ENCODE measurements at places on chromosomes 7 and 10.

DNA sequence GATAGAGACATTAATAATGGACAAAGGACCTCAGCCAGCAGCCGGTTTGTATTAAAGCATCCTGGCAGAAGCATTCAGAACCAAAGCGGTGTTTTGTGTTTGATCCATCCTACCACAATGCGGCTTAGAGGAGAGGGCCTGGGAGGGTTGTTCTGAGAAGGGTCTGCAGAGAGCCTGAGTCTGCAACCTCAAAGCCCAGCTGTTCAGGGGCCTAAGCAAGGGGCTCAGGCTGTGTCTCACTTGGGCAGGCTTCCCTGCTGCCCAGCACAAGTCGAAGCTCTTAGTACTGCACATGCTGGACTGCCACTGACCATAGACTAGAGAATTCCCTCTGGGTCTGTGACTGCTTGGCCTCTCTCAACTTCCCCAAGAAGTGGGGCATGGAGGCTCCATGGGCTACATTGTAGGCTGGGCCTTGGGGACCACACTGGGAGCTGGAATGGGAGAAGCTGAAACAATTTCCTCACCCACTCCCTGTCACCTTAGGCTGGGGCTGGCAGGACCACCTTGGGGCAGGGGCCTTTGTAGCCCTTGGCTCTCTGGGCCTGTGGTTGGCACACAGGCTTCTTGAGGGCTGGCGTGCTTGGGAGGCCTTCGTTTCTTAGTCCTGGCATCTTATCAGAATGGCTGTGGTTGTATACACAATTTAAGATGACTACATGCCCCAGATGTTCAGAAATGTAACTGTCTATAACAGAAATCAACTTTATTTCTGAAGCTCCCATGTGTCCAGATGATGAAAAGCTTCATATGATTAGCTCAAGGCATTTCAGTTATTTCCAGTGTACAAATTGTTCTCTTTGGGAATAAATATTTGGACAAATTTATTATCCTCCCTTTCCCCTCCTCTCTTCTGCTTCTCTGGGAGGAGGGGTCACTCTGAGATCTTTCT is 44.5 kb downstream of the LRRC18 start:
- no peak for DNase-seq

- no peak for DNase-seq
These were observed 6.9 kb downstream of the C7orf57 start for GRCh38 chr7:48042216-48042615.

GRCh38 chr7:123935436-123936381 is 10.7 kb downstream of the SPAM1 start:
- no peak for DNase-seq

- peak; percentile 29 for DNase-seq
These were observed 58.3 kb upstream of the GJD4 start for GRCh38 chr10:35546824-35547225.

- no peak for DNase-seq
These were observed 1.8 kb upstream of the HOXA10 start for GRCh38 chr7:27175626-27176523.

DNA sequence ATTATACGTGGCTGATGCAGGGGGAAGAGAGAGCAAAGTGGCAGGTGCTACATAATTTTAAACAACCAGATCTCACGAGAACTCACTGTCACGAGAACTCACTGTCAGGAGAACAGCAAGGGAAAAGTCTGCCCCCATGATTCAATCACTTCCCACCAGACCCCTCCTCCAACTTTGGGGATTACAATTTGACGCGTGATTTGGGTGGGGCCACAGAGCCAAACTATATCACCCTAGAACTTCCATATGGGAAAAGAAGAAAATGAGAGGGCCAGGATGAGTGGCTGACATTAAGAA is 15.8 kb downstream of the EZH2 start:
- DNase-seq: no peak

DNA sequence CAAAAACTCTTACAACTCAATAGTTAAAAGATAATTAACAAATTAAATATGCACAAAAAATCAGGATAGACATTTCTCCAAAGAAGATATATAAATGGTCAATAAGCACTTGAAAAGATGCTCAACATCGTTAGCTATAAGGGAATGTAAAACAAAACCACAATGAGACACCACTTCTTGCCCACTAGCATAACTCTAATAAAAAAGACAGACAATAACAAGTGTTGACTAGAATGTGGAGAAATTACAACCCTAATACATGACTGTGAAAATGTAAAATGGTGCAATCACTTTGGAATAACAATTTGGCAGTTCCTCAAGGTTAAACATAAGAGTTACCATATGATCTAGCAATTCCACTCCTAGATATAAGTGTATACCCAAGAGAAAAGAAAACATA is 74.3 kb upstream of the PCGF5 start:
- no peak for DNase-seq

DNA sequence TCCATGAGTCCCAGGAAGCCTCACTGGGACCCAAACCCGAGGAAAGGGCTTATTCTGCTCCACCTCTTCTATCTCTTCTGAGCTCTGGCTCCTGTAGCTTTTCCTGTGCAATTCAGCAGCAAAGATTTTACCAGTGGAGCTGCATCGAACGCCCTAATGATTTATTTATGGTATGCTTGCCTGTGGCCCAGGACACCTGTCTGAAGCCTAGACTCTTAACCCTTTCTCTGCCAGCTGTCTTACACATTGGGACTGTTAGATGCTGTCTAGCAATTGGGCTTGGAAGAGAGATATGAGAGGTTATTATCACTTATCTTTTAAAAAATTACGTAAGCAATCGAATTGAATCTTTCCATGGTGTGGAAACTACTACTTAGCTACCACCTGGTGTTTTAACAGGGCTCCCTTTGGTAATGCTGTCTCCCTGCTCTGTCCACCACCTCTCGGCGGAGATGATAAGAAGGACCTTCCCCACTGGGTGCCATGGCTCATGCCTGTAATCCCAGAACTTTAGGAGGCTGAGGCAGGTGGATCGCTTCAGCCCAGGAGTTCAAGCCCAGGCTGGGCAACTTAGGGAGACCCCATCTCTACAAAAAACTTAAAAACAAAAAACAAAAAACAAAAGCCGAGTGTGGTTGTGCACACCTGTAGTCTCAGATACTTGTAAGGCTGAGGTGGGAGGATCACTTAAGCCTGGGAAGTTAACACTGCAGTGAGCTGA is 8.8 kb downstream of the ACSL5 start:
- DNase-seq: no peak

- no peak for DNase-seq
These were observed 13.1 kb upstream of the CAMK2G start for GRCh38 chr10:73887294-73888039.

DNA sequence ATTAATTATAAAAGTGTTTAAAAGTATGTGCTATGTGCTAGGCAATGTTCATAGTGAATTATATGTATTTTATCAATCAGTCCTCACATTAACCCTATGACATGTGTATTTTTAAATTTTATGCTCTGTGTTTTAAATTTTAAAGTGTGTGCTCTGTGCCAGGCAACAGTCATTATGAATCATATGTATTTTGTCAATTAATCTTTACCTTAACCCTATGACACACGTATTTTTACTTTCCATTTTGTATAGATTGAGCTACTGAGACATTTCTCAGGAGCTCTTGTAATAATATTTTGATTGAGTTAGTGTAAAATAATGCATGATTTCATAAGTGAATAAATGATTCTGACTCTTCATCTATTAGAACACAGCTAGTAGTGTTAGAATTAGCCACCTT is 117.8 kb downstream of the THSD7A start:
- DNase-seq: no peak

GRCh38 chr10:88097092-88097516 is 233.7 kb downstream of the PTEN start:
- no peak for DNase-seq

DNA sequence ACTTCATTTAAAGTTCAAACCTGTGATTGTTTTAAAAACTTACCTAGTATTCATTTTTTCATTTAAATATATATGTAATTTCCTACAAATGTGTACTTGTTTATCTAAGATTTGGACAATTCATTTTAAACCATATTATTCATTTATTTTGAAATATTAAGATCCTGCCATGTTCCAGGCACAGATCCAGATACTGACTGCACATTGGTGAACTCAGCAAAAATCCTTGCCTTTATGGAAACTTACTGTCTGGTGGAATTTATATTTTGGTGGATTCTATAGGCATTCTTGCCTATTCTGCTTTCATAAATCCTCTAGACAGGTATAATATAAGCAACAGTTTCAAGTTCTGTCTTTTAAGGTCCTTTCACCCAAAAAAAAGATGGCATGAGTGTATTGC is 48.3 kb upstream of the RPA3 start:
- DNase-seq: no peak

DNA sequence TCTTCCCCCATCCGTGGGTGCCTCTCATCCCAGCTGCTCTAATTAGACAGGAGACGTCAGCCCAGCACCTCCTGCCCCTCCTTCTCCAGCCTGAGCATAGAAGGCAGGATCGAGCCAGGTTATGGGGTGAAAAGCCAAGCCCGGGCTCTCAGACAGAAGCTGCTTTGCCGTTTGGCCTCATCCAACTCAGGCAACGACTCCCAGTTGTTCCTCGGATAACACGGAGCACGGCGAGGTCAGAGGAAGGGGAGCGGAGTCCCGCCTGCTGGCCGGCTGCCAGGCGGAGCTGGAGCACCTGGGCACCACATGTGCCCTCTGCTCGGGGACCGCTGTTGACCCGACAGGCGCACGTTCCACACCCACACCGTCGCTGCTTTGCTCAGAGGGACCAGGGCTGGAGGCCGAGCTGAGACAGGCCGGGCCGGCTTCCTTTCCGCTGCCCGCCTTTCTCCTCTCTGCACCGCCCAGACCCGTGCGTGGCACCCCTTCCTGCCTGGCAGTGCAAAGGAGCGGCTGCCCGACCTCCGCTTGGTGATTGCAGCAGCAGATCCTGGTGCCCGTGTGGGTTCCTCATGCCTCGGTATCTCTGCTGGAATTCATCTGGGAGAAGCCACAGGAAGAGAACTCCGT is 21.6 kb upstream of the UNCX start:
- no peak for DNase-seq

- no peak for DNase-seq
These were observed 4.1 kb upstream of the MMD2 start for GRCh38 chr7:4962872-4963775.

GRCh38 chr7:28018020-28018419 is 162.6 kb downstream of the JAZF1 start:
- no peak for DNase-seq

- no peak for DNase-seq
These were observed 99.0 kb upstream of the EGR2 start for GRCh38 chr10:62915158-62915557.

- DNase-seq: no peak
These were observed 14.9 kb upstream of the ADGRA1 start for GRCh38 chr10:133072720-133073390.

DNA sequence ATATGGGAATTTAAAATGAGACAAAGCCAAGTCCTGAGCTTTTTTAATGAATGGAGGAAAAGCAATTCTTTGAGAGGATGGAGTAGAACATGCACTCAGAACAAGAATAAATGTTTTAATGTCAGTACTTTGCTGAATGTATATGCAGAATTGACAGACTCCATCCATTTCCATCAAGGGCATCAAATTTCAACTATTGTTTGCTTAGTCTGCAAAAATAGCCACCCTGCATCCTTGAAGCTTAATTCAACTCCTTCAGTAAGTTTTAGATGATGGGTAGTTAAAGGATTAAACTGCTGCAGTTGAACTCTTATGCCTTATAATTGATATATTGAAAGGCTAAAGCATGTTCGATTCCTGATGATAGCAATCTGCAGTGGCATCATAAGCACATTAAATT is 99.7 kb upstream of the IFRD1 start:
- DNase-seq: no peak

- DNase-seq: no peak
These were observed 76.2 kb upstream of the KIAA1217 start for GRCh38 chr10:24132741-24133140.

DNA sequence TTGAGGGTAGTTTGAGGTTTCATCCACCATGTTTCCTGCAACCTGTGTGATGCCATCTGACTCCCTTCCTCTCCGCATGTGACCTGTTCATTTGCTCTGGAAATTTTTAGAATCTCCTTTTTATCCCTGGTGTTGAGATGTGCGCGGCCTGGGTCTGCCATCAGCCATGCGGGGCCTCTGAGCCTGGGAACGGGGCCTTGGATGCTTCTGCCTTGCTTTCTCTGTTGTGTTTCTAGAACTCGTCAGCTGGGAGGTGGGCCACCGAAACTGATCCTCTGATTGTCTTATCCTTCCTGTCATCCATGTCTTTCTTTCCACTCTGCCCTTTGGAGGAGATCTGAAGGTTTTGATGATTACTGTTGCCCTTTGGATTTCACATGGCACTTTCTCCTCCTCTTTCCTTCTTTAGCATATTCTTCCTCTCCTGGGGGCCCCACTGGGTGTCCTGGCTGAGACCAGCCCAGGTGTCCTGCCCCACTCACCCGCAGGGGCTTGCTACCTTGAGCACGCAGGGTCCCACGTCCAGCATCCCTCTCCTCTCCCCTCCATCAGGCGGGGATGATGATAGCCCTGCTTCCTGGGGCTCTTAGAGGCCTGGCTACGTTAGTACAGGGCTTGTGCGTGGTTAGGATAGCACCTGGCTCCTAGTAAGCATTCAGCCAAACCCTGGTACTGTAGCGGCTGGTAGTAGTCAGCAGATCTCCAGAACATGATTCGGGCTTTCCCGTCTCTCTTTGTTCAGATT is 29.9 kb downstream of the PPP2R2D start:
- no peak for DNase-seq

- no peak for DNase-seq
These were observed 66.5 kb upstream of the SLC35G1 start for GRCh38 chr10:93827056-93827804.

DNA sequence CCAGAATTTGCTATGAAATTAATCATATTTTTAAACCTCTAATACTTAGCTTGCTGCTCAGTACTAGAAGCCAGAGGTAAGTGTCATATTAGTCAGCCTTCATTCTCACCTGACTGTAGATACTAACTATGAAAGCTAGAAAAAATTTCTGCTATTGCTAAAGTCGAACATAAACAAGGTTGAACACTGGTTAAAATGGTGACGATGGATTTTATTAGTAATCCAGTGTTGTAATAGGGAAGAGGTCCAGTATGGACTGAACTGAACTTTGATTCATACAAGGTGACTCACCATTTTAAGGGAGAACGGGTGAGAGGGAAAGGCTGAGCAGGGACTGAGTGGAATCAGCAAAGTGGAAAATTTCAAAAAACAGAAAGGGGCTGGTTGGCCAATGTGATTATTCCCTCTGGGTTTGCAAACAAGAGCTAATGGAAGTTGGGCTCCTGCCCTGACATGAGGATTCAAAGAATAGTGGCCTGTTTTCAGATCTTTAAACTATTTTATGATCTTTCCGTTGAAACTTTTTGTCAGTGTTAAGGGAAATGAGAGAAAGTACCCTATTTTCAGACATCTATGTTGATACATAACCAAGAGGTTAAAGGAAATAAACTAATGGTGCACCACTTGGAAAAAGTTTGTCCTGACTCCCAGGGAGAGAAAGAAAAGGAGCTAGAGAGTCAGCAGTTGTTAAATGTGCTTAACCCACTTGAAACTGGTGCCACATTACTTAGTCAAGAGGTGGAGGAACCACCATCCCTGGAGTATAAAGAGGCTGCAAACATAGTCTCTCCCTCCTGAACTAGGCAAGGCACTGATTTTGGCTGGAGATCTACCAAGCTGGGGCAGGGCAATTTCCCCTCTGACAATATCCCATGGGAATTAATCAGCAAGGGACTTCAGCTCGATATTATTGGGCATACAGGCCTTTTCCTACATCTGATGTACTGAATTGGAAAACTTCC is 15.3 kb upstream of the AKR1C1 start:
- DNase-seq: no peak

- no peak for DNase-seq
These were observed 3.8 kb upstream of the KAT6B start for GRCh38 chr10:74822521-74823089.

All from NCI-H1048 (cell line).